Activated T-cell treated with anti-CD3 and anti-CD28 coated beads, Interleukin-2, amount 50 U/mL, for 48 hours (primary cell): ENCODE measurements at places on chromosomes 4 and X.
A peak's percentile ranks its signal among the peaks of the same experiment; 100 is the strongest.

DNA sequence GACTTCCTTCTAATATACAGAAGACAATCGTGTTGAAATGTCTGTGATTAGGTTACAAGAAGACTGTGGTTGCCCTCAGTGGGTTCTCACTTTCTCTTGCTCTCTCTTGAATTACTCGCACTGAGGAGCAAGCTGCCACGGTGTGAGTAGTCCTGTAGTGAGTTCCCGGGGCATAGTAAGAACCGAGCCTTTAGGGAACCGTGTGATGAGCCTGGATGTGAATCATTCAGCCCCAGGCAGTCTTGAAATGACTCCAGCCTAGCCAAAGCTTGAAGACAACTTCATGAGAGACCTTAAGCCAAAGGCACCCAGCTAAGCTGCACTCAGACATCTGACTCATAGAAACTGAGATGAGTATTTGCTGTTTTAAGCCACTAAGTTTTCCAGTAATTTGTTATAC lies 292.7 kb downstream of the SPOCK3 start:
- peak; percentile 17 for DNase-seq

- no peak for DNase-seq
Observed at GRCh38 chr4:71130827-71131603, 137.6 kb downstream of the DCK start.

DNA sequence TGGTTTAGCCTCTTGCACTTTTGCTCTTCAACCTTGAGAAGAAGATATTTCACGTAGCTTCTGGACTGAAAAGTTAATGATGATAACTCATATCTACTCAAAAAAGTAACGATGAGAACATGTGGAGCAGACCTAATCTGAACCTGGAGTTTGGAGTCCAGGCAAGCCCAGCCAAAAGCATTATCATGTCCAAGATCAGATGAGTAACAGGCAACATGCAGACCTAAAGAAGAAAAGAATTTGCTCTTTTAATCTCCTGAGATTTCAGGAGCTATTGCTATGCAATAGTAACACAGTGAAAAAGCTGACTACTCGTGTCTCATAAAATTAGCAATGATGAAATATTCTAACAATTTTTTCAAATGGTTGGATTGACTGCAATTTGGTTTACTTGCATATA lies 21.8 kb upstream of the PPA2 start:
- no peak for DNase-seq

- DNase-seq, result no peak
Observed at GRCh38 chr4:21092531-21092930, 392.3 kb downstream of the PACRGL start.

- no peak for DNase-seq
Observed at GRCh38 chrX:3748052-3748559, 34.7 kb upstream of the PRKX start.

DNA sequence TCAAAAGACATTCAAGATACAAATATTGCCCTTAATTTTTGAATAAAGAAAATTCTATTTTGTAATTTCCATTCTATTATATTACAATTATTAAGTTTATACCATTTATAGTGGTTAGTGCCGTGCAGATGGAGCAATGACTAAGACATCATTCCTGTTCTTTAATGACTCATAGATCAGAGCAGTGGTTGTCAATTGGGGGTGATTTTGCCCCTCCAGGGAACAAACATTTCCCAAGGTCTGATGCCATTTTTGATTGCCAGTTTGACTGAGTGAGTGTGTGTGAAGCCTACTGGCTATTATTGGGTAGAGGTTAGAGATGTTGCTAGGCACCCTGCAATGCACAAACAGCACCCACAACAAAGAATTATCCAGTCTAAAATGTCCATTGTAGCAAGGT lies 97.9 kb upstream of the DDIT4L start:
- DNase-seq, result no peak

- DNase-seq, result no peak
Observed at GRCh38 chr4:100891808-100892207, 374.0 kb upstream of the EMCN start.

- peak; percentile 41 for DNase-seq
Observed at GRCh38 chr4:88659055-88659889, 38.4 kb downstream of the NAP1L5 start.

GRCh38 chrX:20515841-20516461 lies 249.2 kb upstream of the RPS6KA3 start:
- DNase-seq, result peak; percentile 44

- no peak for DNase-seq
Observed at GRCh38 chr4:118904935-118905334, 16.3 kb downstream of the SYNPO2 start.

DNA sequence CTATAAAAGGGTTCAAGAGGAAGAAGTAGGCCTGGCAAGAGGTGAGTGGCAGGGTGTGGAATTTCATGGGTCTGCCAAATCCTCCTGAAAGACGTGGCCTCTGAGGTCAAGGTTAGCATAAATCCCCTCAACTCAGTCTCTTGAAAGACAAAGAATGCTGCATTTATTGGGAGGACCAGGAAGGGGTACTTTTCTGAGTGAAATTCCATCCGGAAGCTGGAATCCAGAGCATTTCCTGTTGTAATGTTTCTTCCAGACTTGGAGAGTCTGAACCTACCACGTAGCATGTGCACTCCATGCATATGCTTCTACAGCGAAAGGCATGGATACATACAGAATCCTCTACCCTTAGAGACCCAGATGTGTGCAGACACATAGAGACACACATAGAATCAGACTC lies 13.4 kb upstream of the FGD1 start:
- DNase-seq, result no peak

- DNase-seq, result peak; percentile 62
Observed at GRCh38 chr4:113901994-113902787, 77.3 kb downstream of the ARSJ start.

- no peak for DNase-seq
Observed at GRCh38 chr4:81084029-81084428, 53.5 kb downstream of the BMP3 start.

DNA sequence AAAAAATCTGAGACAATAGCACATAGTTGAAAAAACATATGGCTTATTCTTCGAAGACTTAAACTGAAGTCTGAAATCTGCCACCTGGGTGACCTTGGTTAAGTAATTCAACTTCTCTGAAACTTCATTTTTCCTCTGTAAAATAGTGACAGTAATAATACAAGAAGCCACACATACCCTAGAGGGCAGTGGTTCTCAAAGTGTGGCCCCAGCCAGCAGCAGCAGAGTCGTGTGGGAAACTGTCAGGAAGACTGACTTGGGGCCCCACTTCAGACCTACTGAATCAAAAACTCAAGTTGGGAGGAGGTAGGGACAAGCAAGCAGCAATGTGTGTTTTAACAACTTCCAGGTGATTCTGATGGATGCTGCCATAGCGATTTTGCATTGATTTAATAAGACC lies 249.9 kb downstream of the HNRNPD start:
- DNase-seq, result no peak

- DNase-seq, result no peak
Observed at GRCh38 chr4:110515676-110516075, 39.7 kb downstream of the ENPEP start.

- no peak for DNase-seq
Observed at GRCh38 chr4:89312066-89312465, 4.5 kb upstream of the GPRIN3 start.

DNA sequence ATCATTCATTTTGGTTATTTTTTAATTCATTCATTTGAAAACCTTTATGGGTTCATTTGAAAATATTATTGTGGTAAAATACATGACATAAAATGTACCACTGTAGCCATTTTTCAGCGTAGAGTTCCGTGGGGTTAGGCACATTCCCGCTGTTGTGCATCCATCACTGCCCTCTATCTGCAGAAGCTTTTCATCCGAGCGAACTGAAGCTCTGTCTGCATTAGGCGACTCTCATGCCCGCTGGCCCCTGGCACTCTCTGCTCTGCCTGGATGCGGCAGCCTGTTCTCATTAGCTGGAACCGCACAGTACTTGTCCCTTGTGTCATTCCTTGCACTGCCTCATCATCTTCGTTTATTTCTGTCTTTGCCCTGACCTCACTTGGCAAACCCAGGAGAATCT lies 17.5 kb downstream of the CFAP99 start:
- no peak for DNase-seq

- DNase-seq, result peak; percentile 54
Observed at GRCh38 chrX:39309721-39310152, 508.5 kb downstream of the MID1IP1 start.

DNA sequence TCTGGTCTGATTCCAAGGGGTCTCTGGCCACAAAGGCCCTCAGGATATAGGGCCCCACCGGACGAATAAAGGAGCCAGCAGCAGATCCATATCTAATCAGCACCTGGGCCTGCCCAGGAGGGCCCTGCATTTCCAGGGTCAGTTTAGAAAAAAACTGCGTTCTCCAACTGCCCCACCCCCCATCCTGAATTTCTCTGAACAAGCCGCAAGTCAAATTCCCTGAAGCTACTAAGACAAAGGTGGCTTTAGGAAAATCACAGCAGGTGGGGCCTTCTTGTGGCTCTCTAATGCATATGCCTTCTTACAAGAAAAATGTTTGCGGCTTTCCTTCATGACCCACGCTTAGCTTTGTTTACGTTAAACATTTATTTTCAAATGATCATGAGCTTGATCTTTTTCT lies 76.6 kb downstream of the MBNL3 start:
- DNase-seq, result no peak

DNA sequence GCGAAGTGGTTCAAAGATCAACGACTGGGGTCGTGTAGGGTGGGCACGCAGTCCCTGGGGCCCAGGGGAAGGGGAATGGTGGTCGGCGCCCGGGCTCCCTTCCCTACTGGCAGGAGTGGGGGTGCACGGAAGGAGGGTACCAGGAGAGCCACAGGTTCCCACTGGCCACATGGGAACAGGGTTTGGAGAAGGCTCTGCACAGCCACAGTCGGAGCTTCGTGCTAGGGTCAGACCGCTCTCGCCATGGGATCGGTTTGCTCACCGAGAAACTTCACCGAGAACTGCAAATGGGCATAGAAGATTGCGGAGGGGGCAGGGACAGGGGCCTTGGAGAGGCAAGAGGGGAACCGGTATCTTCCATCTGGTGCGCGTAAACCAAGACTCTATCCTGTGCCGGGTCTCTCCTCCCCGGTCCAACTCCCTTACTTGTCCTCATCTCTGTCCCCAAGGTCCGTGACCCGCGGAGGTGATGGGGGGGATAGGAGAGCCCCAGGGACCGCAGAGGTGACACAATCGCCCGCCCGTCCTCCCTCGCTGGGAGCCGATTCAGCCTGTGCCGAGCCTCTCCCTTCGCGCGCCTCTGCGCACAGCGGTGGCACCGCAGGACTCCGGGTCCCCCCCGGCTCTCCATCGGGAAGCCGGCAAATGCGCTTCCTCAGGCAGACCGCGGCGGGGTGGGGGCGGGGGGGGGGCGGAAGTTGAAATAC lies 1.0 kb downstream of the SCD5 start:
- peak; percentile 38 for DNase-seq

- no peak for DNase-seq
Observed at GRCh38 chrX:151973851-151974335, 583 bp downstream of the GABRE start.

- no peak for DNase-seq
Observed at GRCh38 chr4:48015216-48015615, 1.3 kb downstream of the CNGA1 start.

DNA sequence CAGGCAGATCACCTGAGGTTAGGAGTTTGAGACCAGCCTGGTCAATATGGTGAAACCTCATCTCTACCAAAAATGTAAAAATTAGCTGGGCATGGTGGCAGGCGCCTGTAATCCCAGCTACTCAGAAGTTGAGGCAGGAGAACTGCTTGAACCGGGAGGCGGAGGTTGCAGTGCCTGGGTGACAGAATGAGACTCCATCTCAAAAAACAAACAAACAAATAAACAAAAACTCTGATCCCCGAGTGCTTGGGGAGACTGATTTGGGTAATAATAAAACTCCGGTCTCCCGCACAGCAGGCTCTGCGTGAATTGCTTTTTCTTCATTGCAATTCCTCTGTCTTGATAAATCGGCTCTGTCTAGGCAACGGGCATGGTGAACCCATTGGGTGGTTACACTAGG lies 73.4 kb downstream of the HPRT1 start:
- no peak for DNase-seq

- DNase-seq, result no peak
Observed at GRCh38 chr4:176134670-176135069, 60.7 kb downstream of the SPATA4 start.

- no peak for DNase-seq
Observed at GRCh38 chrX:46599051-46599560, 25.5 kb downstream of the CHST7 start.

- DNase-seq, result no peak
Observed at GRCh38 chrX:64976673-64977040, 407 bp upstream of the ZC4H2 start.

DNA sequence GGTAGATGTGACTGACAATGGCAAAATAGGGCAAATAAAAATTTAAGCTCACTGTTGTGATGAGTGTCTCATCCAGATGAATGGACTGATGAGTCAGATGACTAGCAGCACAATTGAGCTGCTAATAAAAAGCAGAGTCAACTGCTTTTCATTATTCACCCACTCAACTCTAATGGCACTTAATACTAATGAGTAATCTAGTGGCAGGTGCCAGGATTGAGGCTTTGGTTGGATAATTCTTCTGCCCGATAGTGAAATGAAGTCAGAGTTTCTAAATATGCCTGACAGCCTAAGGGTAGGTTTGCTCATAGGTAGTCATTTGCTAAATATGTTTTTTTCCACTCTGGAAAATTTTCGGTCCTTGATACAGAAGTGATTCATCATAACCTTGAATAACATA lies 10.4 kb downstream of the OGT start:
- no peak for DNase-seq

DNA sequence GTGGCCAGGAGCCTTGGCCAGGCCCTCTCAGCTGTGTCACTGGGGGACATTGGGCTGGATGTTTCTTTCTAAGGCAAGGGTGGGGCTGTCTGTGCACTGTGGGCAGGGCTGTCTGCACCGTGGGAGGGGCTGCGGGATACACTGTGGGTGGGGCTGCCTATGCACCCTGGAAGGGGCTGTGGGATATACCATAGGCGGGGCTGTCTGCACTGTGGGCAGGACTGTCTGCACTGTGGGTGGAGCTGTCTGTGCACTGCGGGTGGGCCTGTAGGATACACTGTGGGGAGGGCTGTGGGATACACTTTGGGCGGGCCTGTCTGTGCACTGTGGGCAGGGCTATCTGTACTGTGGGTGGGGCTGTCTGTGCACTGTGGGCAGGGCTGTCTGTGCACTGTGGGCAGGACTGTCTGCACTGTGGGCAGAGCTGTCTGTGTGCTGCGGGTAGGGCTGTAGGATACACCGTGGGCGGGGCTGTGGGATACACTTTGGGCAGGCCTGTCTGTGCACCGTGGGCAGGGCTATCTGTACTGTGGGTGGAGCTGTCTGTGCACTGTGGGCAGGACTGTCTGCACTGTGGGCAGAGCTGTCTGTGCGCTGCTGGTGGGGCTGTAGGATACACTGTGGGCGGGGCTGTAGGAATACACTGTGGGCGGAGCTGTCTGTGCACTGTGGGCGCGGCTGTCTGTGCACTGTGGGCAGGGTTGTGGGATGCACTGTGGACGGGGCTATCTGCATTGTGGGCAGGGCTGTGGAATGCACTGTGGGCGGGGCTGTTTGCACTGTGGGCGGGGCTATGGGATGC lies 31.1 kb downstream of the ACOX3 start:
- DNase-seq, result peak; percentile 40

GRCh38 chr4:153024466-153024865 lies 88.3 kb downstream of the FHDC1 start:
- no peak for DNase-seq

- no peak for DNase-seq
Observed at GRCh38 chr4:7187691-7188090, 4.6 kb upstream of the SORCS2 start.

GRCh38 chr4:134308910-134309309 lies 107.3 kb upstream of the PABPC4L start:
- DNase-seq, result no peak
